ENCODE measurements at places on chromosomes 2 and 18. TPM values are rescaled to one million over a fixed set of nuclear protein-coding genes. Genes with fewer than 3 reads are reported as not detected.
A peak's percentile ranks its signal among the peaks of the same experiment; 100 is the strongest.

DNA sequence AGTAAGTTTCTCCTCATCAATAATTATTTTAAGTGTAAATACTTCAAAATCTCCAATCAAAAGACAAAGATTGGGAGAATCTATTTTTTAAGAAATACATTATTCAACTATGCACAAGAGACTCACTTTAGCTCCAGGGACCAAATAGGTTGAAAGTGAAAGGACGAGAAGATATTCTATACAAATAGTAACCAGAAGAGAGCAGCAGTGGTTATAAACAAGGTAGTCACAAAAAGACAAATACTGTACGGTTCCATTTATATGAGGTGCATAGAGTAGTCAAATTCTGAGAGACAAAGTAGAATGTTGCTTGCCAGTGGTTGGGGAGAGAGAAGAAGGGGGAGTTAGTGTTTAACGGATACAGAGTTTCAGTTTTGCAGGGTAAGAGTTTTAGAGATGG lies 69.8 kb downstream of the POU3F3 start:
- DNase-seq = no peak

DNA sequence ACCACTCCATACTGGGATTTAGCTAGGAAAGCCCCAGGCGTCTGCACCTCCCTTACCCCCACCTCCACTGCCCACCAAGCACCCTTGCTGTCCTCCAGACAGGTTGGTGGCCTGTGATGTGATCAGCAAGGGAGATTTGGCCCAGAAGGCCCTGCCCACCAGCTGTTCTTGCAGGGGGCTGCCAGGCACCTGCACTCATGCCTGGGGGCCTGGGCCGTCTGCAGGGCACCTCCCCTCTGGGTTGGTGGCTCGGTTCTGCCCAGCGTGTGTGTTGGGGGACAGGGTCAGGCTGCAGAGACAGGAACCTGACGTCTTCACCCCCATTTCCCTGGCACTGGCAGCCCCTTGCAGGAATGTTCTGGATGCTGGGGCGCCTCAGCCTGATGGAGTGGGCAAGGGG lies 5.8 kb downstream of the DNMT3A start:
- no peak for DNase-seq

The TACR1 gene
- 0.15 TPM for polyA plus RNA-seq

The LGALSL gene
- 1.3 TPM for polyA plus RNA-seq

GRCh38 chr2:136255648-136256461 lies 137.9 kb upstream of the CXCR4 start:
- DNase-seq = peak; percentile 70

DNA sequence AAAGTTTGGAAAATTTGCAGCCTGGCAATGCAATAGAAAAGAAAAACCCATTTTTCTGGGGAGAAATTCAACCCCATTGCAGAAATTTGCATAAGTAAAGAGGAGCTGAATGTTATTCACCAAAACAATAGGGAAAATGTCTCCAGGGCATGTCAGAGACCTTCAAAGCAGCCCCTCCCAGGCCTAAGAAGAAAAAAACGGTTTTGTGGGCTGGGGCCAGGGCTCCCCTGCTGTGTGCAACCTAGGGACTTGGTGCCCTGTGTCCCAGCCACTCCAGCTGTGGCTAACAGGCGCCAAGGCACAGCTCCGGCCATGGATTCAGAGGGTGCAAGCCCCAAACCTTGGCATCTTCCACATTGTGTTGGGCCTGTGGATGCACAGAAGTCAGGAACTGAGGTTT lies 224.5 kb downstream of the TXNL1 start:
- DNase-seq = no peak

- DNase-seq = no peak
Observed at GRCh38 chr2:200161458-200161857, 145.0 kb upstream of the SPATS2L start.

The ARHGAP25 gene
- polyA plus RNA-seq = 84.7 TPM

The SAG gene
- not detected for polyA plus RNA-seq

DNA sequence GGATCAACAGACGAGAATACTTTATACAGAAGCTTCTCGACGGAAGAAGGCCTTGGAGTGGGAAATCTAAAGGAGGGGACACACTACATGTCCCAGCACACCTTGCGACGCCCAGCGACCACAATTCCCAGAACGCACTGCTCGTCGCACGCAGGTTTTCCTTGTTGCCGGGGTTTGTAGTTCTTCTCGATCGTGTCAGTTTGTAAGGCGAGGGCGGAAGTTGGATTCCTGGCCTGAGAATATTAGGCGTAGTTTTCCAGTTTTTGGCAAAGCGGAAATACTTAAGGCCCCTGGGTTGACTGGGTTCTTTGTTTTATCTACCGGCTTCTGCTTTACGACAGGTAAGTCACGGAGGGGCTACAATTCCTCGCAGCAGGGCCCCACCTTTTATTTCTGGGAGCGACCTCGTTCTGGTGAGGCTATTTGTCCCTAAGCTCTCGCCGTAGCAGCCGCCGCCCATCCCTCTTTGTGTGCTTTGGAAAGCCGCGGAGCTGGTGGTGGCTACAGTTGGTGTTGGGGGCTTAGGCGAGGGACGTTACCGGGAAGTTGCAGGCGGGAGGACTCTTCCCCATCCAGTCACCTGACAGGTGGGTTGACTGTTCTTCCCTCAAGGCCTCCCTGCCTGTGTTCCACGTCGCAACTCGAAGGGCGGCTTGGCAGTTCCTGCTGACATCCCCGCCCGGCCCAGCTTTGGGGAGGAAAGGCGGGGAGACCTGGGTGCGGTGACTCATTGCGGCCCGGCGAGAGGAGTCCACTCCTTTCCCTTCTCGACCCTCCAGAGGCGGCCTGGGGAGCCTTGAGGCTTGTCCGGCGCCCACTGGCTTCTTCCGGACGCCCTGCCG lies at the start of gene DYNC1I2:
TSS of gene DYNC1I2 (plus strand) at position 183 of the 842 bp plus-strand sequence. CDS start 2,687 bp downstream, outside the sequence.
- peak; percentile 74 for DNase-seq

- DNase-seq = no peak
Observed at GRCh38 chr18:37393945-37394609, 171.5 kb downstream of the CELF4 start.

DNA sequence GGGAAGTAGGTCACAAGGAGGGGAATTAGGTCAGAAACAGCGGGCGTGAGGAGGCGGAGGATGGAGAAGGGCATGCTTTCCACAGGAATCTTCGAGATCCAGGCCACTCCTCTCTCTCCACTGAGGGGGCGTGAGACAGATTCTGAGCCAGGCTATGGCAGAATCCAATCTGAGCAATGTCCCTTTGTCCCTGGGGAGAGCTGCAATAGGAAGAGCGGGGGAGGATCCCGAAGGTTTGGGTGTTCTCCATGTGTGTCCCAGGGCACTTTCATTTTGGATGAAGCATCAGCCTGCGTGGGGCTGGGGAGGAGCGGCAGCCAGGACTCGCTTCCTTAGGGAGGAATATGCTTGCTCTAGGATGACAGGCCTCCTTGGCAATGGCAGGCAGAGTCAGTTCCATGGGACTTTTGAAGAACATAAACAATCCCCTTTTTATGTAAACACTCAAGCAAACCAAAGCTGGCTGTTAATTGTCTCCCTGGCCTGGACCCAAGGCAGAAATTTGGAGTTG lies 84.0 kb downstream of the LIPG start:
- DNase-seq = no peak

The MC2R gene
- polyA plus RNA-seq = not detected

GRCh38 chr18:8949206-8949605 lies 153.3 kb upstream of the NDUFV2 start:
- no peak for DNase-seq

The PRSS56 gene
- polyA plus RNA-seq = not detected

DNA sequence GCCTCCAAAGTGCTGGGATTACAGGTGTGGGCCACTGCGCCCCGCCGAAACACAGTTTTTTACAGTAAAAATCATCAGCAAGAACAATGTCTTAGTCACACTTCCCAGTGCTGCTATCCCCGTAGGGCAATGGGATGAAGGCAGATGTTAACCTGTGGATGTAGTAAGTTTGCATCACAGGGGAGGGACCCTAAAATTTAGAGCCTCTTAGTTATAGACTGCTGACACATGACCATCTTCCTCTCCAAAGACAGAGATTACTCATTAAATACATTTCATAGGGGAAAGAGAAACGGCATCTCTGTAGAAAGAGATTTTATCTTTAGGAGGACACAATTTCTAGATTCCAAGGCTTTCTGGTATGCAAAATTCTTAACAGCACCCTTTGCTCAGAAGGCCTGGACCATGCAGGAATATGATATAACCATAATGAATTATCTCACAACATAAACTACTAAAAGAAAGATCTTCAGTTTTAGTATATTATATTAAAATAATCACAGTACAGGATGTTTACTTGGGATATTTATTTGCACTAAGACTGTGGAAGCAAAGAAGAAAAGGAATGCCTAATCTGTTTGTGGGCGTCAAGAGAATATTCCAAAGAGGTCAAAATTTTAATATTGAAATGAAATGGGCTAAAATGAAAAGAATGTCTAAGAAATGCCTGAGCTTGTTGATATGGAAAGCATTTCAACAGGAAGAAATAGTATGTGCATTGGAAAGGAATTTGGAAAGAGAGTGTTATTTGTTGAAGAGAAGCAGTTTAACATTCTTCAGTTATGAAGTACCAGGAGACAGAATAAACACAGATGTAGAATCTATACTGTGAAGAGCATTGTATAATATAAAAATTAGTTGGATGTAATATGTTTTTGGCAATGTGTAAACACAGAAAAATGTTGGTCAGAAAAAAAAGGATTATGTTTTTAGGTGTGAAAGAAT lies 1228.3 kb upstream of the CHAC2 start:
- DNase-seq = no peak

GRCh38 chr2:149782572-149782971 lies 195.0 kb upstream of the MMADHC start:
- DNase-seq = no peak

DNA sequence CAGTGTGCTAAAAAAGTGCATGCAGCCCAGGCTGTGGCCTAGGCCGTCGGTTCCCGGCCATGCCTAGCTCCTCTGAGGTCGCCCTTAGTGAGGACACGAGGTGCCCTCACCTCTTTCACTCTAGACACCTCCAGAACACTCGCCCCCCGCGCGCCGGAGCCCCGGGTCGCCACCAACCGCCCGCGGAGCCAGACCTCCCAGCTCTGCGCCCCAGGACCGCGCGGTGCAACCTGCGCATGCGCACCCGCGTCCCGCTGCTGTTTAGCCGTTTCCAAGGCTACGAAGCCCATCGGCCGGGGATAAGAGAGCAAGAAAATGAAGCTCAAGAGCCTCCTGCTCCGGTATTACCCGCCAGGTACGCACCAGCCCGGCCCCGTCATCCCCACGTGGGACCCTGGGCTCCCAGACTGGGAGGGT lies at the start of gene DAW1:
TSS of gene DAW1 (plus strand) at position 257 of the 417 bp plus-strand sequence. CDS start at position 316, 59 bp downstream.
- DNase-seq = peak; percentile 19

The EMILIN2 gene
- polyA plus RNA-seq = 1.5 TPM

The CYRIA gene
- 14.7 TPM for polyA plus RNA-seq

The PRKAG3 gene
- polyA plus RNA-seq = not detected

The GAL3ST2 gene
- not detected for polyA plus RNA-seq

- DNase-seq = no peak
Observed at GRCh38 chr2:241363426-241363825, 7.3 kb downstream of the FARP2 start.

DNA sequence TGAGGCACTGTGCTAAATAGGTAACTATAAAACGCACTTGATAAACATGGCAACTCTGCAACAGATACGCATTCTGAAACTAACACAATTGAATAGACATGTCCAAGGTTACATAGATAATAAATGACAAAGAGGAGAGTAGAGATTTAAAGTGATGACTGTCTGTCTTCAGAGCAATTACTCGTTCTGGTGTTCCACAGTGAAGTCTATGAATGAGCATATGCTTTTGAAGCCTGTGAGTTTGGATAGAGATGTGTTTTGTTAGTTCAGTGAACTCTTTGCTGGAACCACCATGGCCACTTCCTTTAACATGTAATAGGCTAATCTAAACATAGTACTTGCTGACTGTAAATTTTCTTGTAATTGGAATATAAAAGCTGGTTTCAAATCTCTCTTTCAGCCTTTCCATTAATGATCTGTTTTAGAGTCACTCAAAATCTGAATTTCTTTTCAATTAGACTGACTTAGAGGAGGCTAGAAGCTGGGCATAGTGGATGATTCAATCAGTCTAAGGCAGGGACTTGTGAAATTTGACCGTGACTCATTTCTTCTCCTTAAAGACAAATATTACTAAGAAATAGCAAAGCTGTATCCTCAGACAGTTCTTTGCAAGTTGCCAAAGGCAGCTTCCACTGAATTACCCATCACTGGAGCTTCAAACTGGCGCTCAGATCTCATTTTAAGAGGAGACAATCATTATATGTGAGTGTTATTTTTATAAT lies 1130.1 kb upstream of the CELF4 start:
- no peak for DNase-seq

The CCDC93 gene
- 8.8 TPM for polyA plus RNA-seq

The SOX11 gene
- polyA plus RNA-seq = not detected

The SLC4A5 gene
- 0.44 TPM for polyA plus RNA-seq

DNA sequence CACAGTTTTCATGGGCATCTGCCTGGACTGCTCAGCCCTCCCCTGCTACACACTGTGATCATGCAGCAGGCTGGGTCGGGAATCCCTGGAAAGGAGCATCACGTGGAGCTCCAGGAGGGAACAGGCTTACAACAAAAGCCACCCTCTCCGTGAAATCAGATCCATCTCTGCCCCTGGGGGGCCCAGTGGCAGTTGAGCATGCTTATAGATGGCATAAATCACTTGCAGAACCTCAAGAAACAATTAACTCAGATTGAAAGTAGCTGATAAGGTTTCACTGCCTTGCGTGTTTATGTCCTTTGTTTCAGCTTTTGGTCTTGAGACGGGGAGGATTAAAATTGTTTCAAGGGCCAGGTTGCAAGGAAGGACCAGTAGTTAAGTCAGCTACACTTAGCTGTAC lies 354.8 kb upstream of the MEIS1 start:
- no peak for DNase-seq

DNA sequence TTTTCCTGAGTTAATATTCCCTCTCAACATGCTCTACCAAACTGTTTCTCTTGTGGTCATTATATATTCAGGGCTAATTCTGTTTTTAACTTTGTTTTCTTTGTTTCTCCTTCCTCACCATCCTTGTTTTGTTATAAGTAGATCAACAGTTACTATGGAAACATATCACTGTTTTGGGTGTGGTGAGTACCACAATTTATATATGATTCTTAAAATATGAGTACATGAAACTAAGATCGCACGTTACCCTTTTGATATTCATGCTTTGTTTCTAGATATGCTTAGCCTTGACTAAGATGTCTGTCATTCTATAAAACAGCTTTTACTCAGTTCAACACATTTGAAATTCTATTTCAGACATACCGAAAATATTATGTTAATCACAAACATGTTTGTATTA lies 232.3 kb upstream of the ITGA4 start:
- no peak for DNase-seq

- DNase-seq = no peak
Observed at GRCh38 chr2:70035344-70035844, 51.9 kb upstream of the PCBP1 start.

The SLC30A3 gene
- not detected for polyA plus RNA-seq

GRCh38 chr2:98508709-98509066 lies 64.0 kb downstream of the INPP4A start:
- no peak for DNase-seq

- DNase-seq = no peak
Observed at GRCh38 chr2:26886736-26887135, 38.8 kb downstream of the DPYSL5 start.

DNA sequence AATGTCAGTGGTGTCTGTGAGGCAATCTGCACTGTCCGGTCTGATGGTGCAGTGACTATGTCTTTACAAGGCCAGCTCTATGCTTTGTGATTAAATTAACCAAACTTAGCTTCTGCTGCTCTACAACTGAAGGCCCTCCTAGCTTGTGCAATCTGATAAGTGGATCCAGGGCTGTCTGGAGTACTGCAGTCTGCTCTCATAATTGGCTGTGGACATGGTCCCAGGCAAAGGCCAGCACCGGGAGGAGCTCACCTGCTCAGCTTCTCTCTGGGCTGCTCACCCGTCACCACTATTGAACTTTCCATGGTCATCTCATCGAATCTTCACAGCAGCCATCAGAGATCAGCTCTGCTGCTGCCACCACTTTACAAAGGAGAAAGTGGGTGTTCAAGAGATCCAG lies 13.0 kb upstream of the APCDD1 start:
- DNase-seq = no peak

The ACMSD gene
- polyA plus RNA-seq = not detected

All from naive B cell (primary cell).